Karpas-422 (cell line): ENCODE measurements at places on chromosomes 4 and X. TPM values are rescaled to one million over a fixed set of nuclear protein-coding genes. Genes with fewer than 3 reads are reported as not detected.

FGFBP1 gene
- total RNA-seq: not detected in 2 replicates

GNL3L gene
- total RNA-seq: 39.3 and 57.0 TPM in 2 replicates

DNA sequence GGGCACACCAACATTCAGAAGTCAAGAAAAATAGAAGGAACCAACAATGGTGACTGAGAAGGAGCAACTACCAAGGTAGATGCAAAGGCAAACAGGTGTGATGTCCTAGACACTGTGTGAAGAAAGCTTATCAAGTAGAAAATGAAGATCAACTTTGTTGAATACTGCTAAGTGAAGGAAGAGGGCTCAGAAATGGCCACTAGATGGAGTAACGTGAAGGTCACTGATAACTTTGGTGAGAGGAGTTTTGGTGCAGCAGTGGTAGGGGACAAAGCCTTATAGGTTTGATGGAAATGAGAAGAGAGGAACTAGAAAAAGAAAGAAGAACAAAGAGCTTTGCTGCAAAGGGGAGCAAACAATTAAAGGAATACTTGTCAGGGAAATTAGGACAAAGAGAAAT lies 23.5 kb downstream of the OTC start:
- peak; percentile 70 for DNase-seq

DNA sequence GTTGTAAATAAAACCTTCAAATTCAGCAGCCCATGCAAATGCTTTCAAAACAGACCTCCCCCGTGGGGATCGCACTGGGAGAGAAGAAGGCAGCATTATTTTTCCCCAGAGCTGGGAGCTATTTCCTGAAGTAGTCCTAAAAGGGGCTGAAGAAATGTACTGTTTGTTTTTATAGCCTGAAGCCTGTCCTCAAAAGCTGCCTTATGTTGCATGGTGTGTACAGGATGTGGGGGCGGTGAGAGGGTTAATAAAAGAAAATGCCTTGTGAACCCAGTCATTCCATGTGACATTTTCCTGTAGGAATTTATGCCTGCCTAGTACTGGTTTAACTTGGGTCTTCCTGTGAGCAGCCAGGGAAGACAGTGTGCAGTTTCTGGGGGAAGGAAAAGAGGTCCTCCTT lies 144.1 kb downstream of the SOWAHB start:
- DNase-seq: no peak

SUPT20HL1 gene
- not detected in 2 replicates for total RNA-seq

DNA sequence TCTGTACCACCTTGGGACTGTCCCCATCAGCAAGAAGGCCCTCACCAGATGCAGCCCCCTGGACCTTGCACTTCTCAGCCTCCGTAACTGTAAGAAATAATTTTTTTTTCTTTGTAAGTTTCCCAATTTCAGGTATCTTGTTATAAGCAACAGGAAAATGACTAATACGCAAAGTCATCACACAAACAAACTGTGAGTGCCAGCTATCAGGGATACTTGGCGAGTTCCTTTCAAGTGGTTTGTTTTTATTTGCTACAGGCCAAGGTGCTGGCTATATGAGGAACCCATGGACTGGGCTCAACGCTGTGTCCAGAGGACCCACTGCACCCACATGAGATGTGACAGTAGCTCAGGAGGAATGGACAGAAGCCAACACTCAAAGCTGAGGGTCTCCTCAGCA lies 11.5 kb upstream of the GPM6B start:
- no peak for DNase-seq

GRCh38 chrX:43002526-43003203 lies 224.7 kb upstream of the PPP1R2C start:
- no peak for DNase-seq

DNA sequence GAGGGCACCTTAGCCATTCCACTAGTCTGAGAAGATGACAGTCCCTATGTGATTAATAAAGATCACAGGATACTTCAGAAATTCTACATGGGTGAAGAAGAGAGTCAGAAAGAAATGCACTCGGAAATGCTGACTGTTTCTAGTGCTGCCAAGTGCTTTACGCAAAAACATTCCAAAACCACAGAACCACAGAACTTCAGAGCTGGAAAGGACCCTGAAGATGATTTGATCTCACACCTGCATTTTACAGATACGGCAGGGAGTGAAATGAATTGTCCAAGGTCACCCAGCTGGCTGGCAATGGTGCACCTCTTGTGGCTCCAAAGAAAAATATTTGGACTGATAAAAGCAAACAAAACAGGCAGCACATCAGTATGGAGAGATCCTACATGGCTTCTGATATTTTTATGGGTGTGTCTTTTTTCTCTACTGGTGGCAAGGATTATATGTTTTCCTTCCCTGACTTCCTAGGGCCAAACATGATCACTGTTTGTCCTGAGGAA lies 115.9 kb downstream of the MAML3 start:
- no peak for DNase-seq

- no peak for DNase-seq
Measured at GRCh38 chr4:180240670-180241069, 2002.5 kb upstream of the TENM3 start.

ABHD18 gene
- total RNA-seq: 15.6 and 36.6 TPM in 2 replicates

GRCh38 chr4:71625005-71625404 lies 158.9 kb downstream of the GC start:
- no peak for DNase-seq

GRCh38 chr4:149975172-149975571 lies 103.1 kb upstream of the DCLK2 start:
- DNase-seq: no peak

- peak; percentile 92 for DNase-seq
Measured at GRCh38 chrX:140918398-140919038, 83.9 kb upstream of the SPANXB1 start.

GRCh38 chr4:36303426-36304137 lies 22.2 kb downstream of the DTHD1 start:
- DNase-seq: no peak

SLC25A4 gene
- 19.5 and 31.8 TPM in 2 replicates for total RNA-seq

VCX3A gene
- total RNA-seq: not detected in 2 replicates

DNA sequence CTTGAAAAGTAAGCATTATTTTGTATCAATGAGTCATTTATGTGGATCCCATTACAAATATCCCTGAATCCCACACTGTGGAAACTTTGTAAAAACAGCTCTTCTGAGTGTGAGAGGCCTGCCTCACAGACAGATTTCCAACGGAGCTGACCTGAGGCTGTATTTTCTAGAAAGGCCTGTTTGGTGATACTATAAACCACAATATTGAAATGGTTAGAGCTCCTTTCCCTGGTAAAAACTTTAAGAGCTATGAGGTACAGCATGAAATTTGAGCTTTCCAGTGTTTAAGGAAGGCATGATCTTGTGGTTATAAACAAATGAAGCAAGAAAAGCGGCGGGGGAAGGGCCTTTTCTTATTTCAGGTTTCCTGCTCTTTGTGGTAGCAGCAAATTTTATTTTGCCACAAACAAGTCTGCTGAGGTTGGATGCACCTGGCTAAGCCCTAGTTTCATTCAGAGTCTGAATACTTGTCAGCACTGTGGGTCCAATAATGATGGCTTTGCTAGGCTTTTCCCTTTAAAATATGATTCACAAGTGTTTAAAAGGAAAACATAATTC lies 86.8 kb upstream of the ETNPPL start:
- no peak for DNase-seq

DNA sequence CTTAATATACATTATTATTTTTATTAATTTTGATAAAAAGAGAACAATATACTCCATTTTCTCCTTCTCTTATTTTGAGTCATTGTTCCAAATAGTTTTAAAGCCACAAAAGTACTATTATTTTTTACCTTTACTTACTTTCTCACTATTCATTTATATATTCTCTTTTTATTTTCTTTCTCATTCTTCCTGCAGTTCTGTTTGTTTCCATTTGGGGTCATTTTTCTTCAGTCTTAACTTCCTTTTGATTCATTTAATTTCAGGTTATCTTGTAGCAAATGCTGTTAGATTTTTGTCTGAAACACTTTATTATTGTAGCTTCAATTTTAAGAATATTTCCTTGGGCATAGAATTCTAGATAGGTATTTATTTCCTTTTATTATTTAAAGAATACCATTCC lies 438.6 kb upstream of the EPHA5 start:
- DNase-seq: no peak

GRCh38 chrX:46793386-46794143 lies 34.6 kb upstream of the SLC9A7 start:
- no peak for DNase-seq

- peak; percentile 84 for DNase-seq
Measured at GRCh38 chrX:49915361-49916222, 6.8 kb upstream of the CLCN5 start.

- DNase-seq: no peak
Measured at GRCh38 chr4:102139932-102140331, 205.3 kb downstream of the SLC39A8 start.

FAT4 gene
- 7.4 and 12.2 TPM in 2 replicates for total RNA-seq

NEUROG2 gene
- total RNA-seq: 5.1 and 9.6 TPM in 2 replicates

GRCh38 chrX:135522132-135522530 lies 1.7 kb downstream of the INTS6L start:
- DNase-seq: no peak

DNA sequence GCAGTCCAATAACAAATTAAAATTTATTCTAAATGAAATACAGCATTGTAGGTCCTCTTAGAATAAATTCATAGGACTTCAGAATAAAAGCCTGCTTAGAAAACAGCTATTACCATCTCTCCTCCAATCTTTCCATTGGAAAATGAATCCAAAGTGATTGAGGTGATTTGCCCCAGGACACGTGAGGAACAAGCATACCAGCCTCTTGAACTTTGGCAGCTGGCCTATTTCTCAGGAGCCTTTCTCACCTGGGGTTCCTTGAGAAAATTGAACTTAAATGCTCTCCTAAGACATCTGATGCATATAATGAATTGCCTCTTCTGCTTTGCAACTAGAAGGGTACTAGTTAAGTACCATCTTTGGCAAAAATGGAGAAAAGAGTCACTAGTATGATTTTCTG lies 13.5 kb downstream of the ARHGAP24 start:
- no peak for DNase-seq

- peak; percentile 55 for DNase-seq
Measured at GRCh38 chrX:71532078-71532752, 689 bp upstream of the OGT start.

DNA sequence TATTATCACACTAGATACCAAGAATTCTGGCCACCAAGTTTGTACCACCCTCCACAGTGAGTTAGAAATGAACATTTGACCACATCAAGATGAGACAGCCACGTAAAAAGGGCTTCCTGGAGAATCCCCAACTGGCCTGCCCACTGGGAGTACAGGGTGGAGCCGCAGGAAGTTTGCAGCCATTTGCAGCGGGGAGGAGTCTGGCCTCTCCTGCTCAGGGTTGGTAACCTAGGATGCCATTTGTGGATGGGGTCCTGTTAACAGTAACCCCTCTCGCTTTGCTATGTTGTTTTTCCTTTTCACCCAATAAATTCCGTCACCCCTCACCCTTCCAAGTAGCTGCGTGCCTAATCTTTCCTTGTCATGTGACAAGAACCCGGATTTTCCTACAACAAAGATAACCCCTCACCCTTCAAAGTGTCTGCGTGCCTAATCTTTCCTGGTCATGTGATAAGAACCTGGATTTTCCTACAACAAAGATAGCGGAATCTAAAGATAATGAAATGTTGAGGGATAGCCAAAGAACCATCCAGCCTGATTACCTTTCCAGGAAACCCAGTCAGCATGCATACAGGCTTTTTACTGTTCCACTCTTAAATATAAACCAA lies 245.4 kb downstream of the NAF1 start:
- no peak for DNase-seq

DNA sequence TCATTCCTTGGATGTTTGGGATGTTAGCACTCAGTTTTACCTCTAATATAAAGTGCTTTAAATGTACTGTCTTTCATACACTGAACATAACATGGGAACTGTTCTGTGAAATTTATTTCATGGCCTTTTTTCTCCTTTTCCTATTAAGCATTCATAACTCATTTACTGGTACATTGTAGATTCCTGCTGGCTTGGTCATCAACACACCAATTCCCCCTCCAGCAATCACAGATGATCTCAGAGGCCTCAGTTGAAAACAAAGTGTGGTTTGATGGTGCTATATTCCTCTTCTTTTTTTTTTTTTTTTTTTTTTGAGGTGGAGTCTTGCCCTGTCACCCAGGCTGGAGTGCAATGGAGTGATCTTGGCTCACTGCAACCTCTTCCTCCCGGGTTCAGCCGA lies 61.9 kb upstream of the FAM47B start:
- no peak for DNase-seq

DNA sequence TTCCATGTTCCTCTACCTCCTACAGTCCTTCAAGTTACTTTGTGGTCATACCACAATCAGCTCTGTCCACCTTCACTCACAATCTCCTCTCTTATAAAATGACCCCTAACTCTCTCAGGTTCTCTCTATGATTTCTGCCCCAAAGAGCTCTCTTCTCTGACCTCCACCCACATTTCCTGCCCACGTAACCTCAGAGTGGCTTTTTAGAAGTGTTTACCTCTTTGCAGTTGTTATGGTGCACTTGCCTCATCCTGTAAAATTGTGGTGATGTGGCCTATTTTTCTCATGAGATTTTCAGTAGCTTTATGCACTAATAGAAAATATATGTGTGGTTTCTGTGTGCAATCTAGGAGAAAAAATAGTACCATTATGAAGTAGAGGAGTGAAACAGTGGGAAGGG lies 215.8 kb downstream of the PACRGL start:
- no peak for DNase-seq

TNMD gene
- not detected in 2 replicates for total RNA-seq

CLDN34 gene
- not detected in 2 replicates for total RNA-seq

- no peak for DNase-seq
Measured at GRCh38 chr4:1983053-1983845, 25.5 kb downstream of the NELFA start.

DNA sequence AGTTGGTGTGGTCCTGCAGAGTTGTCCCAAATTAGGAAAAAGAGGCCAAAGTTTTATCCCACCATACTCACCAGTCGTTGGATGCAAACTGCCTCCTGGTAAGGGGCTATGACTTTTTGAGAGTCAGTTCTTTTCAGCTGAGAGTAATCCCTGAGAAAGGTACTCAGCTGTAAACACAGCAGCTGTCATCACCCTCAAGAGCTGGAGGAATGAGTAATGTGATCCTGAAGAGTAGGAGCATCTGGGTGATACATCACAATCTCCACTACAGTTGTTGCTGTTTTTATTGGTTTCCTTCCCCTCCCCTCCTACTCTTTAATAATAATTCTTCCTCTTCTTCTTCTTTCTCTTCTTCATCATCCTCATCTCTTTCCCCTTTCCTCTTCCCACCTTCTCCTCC lies 5.7 kb downstream of the MAGEE1 start:
- no peak for DNase-seq

DNA sequence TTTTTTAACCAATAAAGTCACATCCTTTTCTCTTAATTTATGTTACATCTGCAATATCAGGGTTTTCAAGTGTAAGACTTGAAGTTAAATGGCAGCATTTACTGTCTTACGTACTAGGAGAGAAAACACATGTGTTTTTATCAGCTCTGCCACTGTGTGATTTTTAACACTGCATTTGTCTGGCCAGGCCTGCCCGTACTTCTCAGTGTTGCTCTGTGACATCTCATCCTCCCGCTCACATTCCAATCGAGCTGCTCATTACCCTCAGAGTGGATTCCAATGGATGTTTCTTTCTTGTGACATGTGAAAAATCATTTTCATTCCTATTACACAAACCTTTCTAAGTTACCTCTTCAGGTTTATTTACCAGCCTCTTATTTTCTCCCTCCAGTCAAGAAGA lies 420.3 kb downstream of the FAT4 start:
- no peak for DNase-seq

- DNase-seq: no peak
Measured at GRCh38 chrX:153381684-153382532, 19.2 kb downstream of the PNMA6E start.

- DNase-seq: no peak
Measured at GRCh38 chrX:129653971-129654651, 645 bp downstream of the APLN start.

LPAR4 gene
- not detected in 2 replicates for total RNA-seq
